Right lobe of liver (tissue), 6 donors: ENCODE measurements at places on chromosomes 2 and 18. TPM values are rescaled to one million over a fixed set of nuclear protein-coding genes. Genes with fewer than 3 reads are reported as not detected.
A peak's percentile ranks its signal among the peaks of the same experiment; 100 is the strongest.

Gene C2orf42
- 11.2 TPM for total RNA-seq

Gene UGT1A8
- 0.51 TPM for total RNA-seq

Gene SCG2
- total RNA-seq = not detected

Gene MBD2
- 31.5 TPM for total RNA-seq

Gene AKAIN1
- total RNA-seq = 0.99 TPM

DNA sequence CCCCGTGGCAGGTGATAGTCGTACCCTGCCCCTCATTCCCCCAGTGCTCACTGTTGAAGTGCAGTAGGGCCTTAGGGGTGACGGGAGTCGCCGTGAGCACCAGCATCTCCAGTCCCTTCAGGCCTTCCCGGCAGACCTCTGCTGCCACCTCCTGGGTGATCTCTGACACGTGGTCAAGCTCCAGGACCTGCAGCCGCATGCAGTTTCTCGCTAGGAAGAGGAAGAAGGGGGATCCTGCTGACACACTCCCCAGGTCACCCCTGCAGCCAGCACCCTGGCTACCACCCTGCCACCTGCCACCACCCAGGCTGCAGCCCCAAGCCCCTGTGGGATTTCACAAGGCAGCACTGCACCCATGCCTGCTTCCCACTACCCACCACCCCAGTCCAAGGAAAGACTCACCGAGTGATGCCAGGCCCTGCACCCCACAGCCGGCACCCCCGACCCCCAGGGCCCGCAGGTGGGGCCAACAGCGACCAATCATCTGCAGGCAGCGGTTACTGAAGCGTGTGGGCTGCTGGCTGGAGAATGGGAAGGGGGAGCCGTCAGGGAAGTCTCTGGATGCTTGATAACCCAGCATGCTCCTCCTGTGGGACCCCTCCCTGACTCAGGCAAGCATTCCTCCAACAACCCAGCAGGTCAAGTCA, 23.8 kb downstream of the FBXO41 start:
- DNase-seq = peak; percentile 63
- no peak overlapping the region for H3K4me3 ChIP-seq
- H3K36me3 ChIP-seq = no peaks in the 10 kb centered on the region
- H3K27ac ChIP-seq = no peak overlapping the region

- H3K27ac ChIP-seq = no peak overlapping the region
- no peak overlapping the region for H3K4me3 ChIP-seq
- DNase-seq = no peak
Observed at GRCh38 chr2:16494836-16495508, 170.7 kb downstream of the CYRIA start.

DNA sequence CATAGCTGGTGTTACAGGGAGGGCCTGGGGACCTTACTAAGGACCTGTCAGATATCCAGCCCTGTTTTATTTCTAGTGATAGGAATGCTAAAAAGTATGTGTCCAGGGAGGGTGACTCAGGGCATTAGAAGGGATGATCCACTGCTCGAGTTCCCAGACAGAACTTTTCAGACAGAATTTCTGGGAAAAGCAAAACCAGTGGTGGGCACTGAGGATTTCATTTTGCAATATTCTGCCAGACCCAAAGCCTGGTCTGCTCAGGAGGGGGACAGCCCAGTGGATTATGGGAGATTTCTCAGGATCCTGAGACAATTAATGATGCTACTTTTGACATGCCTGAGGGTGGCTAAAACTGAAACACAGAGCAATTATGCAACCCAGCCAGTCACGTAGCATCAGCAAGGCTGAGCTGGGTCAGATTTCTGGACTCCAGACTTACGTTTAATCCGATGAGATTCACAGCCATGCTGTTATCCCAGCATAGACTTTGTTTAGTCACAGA, 4.7 kb upstream of the KCNE4 start:
- no peak overlapping the region for H3K27ac ChIP-seq
- H3K4me1 ChIP-seq = no peaks in the 10 kb centered on the region
- no peaks in the 10 kb centered on the region for H3K36me3 ChIP-seq
- DNase-seq = no peak
- no peaks in the 10 kb centered on the region for H3K27me3 ChIP-seq

DNA sequence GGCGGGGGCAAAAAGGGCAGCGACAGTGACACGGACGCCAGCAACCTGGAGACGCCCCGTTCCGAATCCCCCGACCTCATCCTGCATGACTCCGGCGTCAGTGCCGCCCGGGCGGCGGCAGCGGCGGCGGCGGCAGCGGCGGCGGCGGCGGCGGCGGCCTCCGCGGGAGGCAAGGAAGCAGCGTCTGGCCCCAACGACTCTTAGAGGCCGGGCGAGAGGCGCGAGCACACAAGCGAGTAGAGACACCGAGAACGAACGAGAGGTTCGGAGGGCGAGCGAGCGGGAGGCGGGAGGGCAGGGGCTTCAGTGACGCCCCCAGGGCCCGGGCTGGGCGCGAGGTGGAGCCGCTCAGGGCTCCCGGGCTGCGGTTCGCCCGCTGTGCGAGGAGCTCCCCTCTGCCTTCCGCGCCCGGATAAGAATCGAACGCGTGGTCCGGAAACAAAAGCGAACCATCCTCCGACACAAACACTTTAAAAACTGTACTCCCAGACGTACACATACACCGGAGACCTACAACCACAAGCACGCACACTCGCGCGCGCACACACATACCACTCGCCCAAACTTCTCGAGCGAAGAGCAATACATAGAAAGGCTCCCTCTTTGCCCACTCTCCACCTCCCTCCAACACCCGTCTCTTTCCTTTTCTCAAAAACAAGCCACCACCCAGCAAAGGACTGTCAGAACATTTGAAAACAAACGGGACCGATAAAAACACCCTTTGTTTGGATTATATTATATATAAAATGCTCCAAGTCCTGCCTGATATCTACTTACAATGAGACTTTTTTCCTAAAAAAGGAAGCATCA, 2.8 kb downstream of the SP9 start:
- H3K36me3 ChIP-seq = no peaks in the 10 kb centered on the region
- peaks cover 53% of the 10 kb centered on the region for H3K4me1 ChIP-seq
- H3K27ac ChIP-seq = no peak overlapping the region
- peaks cover 31% of the 10 kb centered on the region for H3K27me3 ChIP-seq

DNA sequence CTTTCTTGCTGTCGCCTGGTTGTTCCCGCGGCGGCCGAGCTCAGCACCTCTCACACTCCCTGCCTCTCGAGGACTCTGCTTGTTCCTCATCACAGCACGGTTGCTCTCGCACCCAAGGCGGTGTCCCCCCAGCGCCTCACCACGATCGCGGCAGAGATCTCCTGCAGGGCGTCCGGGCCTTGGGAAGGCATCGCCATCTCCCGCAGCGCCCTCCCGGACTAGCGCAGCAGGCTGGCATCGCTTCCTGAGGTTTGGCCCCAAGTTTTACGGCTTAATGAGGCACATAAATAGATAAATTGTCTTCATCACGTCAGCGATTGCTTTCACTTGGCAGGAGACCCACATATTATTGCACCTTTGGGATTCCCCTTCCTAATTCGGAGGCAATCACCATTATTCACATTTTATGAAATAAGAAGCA, 125.4 kb downstream of the RGPD3 start:
- H3K27ac ChIP-seq = no peak overlapping the region
- no peaks in the 10 kb centered on the region for H3K36me3 ChIP-seq
- DNase-seq = no peak
- H3K4me3 ChIP-seq = no peak overlapping the region
- no peaks in the 10 kb centered on the region for H3K27me3 ChIP-seq

- H3K27me3 ChIP-seq = no peaks in the 10 kb centered on the region
- no peaks in the 10 kb centered on the region for H3K36me3 ChIP-seq
- H3K27ac ChIP-seq = no peak overlapping the region
- DNase-seq = no peak
Observed at GRCh38 chr2:39027421-39027820, 93.4 kb downstream of the SOS1 start.
